ENCODE measurements at places on chromosomes 16 and 17.

GRCh38 chr16:56047307-56048234 is 143.7 kb upstream of the GNAO1 start:
- DNase-seq, result no peak

- no peak for DNase-seq
Measured at GRCh38 chr17:58756246-58757161, 850 bp downstream of the PPM1E start.

- DNase-seq, result no peak
Measured at GRCh38 chr17:7293816-7294613, 424 bp downstream of the YBX2 start.

DNA sequence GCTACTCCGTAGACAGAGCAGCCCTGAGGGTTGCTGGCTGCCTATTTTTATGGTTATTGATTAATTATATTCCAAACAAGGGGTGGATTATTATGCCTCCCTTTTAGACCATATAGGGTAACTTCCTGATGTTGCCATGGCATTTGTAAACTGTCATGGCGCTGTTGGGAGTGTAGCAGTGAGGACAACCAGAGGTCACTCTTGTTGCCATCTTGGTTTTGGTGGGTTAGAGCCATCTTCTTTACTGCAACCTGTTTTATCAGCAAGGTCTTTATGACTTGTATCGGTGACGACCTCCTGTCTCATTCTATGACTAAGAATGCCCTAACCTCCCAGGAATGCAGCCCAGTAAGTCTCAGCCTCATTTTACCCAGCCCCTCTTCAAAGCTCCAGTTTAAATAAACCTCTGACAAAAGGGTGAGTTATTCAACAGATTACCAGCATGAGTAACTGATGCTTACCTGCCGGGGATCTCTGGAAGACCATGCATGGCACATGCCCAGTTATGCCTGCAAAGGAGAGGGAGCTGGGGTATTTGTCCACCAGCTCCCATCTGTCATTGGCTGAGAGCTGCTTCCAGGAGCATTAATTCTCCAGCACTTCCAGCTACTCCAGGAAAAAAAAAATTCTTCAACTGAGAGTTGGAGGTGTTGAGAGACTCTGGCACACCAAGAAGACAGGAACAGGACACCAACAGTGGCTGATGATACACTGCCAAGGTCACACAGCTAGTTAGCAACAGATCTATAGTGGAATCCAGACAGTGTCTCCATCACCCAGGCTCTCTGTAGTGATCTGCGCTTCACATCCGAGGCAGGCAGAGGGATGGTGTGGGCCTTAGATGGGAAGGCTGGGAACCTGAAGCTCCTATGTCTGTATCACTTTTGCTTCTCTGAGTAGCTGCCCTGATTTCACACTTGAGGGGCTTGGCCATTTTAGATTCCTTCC is 36.6 kb upstream of the IL21R start:
- no peak for DNase-seq

GRCh38 chr17:10735251-10735650 is 5.4 kb upstream of the TMEM220 start:
- DNase-seq, result no peak

DNA sequence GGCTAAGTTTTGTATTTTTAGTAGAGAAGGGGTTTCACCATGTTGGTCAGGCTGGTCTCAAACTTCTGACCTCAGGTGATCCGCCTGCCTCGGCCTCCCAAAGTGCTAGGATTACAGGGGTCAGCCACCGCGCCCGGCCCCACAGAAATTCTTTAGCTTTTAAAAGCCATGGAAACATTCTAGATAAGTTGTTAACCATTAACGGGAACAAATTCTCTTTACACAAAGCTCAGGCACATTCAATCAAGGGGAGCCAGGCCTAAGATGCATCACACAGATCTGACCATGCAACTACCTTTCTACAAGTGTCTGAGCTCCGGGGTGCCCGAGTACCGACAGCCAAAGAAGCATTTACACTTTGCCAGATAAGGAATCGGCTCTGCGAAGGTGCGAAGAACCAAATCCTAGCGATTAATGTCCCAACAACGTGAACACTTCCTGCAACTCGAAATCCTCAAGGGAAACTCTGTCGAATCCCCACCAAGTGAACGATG is 1.0 kb downstream of the EMC8 start:
- no peak for DNase-seq

- no peak for DNase-seq
Measured at GRCh38 chr17:21223086-21223485, 9.1 kb upstream of the TMEM11 start.

DNA sequence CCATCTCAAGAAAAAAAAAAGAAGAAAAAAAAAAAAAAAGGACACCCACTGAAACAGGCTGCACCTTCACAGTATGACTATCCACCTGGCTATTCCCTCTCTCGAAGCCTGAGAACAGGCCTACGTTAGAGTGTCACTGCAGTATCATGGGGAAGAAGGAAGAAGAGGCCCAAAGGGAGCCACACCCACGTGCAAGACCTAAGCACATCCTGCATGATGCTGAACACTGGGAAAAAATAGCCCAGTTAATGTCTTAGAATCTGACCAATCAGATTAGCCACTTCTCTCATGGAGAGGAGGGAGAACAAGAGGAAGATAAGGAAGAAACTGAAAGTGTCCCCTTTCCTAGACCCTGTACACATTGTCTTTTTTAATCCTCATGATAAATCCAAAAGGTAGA is 19.5 kb upstream of the MED13 start:
- no peak for DNase-seq

DNA sequence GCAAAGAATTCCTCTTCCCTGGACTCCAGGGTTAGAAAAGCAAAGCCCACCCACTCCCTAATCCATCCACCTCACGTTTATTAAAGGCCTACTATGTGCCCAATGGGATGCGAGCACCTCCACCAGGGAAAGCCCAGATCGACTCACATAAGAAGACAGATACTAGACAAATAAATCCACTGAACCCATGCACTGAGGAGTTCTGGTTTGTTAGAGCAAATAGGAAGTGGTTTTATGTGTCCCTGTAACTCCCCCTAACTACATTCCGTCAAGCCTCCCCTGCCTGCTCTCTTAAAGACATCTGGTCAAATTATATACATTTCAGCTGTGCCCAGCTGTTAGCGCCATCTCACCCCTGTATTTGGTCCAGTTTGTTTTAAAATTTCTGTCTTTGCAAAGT is 218.5 kb upstream of the RPL38 start:
- DNase-seq, result no peak

Measured in iPS DF 19.7 (cell line).